Kasumi-1 (cell line): ENCODE measurements at places on chromosomes 2 and 18.

DNA sequence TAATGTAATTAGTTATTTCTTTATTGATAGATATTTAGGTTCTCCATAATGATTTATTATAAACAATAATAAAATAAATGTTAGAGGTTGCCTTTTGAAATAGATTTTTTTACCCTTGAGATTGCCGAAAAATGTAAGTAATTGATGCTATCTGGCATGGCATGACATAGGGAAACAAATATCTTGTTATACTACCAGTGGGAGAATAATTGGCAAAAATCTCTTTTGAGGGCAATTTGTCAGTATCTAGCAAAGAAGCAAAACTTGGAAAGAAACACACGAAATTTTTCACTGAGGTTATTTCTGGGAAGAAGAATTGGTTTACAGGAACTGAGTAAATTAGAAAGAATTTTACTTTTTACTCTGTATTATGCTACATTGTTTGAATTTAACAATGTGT is 547.2 kb upstream of the SETBP1 start:
- no peak for DNase-seq

- no peak for DNase-seq
These were observed 1113.1 kb upstream of the NRXN1 start for GRCh38 chr2:52145005-52145404.

DNA sequence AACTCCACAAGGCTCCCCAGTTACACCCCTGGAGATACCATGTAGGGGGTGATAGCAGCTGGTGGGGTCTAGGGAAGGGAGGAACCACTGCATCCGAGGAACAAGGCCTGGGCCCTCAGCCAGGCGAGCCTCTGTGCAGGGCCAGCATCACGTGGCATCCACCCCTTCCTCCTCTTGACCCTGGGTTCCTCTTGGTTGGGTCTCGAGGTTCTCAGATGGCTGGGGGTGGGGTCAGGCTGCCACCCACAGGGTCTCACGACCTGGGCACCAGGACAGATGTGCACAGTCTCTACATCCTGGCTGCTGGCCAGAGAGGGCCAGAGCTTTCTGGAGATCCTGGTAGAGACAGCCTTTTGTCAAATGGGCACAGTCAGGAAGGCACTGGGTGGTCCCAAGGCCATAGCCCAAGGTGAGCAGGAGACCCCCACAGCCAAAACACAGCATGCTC is 10.4 kb downstream of the HS6ST1 start:
- DNase-seq, result no peak

DNA sequence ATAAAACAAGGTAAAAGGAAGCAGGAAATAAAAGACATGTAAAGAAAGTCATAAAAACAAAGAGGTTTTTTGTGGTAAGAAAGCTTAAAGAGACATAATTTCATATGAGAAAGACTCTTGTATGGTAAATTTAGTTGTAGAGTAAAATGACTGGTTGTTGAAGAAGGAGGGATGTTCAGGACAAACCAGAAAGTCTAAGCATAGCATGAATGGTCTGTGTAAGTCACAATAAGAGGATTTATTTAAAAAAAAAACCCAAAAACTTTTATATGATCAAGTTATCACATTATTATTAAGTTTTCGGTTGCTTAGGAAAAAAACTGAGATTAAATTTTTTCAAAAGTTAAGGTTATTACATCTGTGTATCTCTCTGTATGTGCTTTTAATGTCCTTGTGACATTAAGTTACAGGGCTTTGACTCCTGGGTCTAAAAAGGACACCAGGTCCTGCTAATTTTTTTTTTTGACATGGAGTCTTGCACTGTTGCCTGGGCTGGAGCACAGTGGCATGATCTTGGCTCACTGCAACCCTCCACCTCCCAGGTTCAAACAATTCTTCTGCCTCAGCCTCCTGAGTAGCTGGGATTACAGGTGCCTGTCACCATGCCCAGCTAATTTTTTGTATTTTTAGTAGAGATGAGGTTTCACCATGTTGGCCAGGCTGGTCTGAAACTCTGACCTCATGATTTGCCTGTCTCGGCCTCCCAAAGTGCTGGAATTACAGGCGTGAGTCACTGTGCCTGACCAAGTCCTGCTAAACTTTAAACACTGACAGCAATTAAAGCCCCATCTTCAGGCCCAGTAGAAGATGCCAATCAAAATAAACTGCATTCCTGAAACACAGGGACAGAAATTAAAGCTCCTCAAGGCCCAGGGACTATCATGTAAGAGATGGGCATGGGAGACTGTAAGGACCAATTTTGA is 14.2 kb upstream of the OXER1 start:
- DNase-seq, result no peak

- no peak for DNase-seq
These were observed 199.9 kb downstream of the HDAC4 start for GRCh38 chr2:239200646-239201530.
